Peyer's patch (tissue), 4 donors: ENCODE measurements at places on chromosomes 5 and 9. TPM values are rescaled to one million over a fixed set of nuclear protein-coding genes. Genes with fewer than 3 reads are reported as not detected.
A peak's percentile ranks its signal among the peaks of the same experiment; 100 is the strongest.

The IQGAP2 gene
- 86.5 TPM for total RNA-seq

GRCh38 chr9:137113385-137114159 is 961 bp downstream of the DPP7 start:
- no peak overlapping the region for H3K27ac ChIP-seq
- DNase-seq, result peak; percentile 47
- peaks cover 40% of the 10 kb centered on the region for H3K36me3 ChIP-seq
- H3K4me3 ChIP-seq, result peak overlapping the region; percentile 76
- H3K27me3 ChIP-seq, result no peaks in the 10 kb centered on the region

DNA sequence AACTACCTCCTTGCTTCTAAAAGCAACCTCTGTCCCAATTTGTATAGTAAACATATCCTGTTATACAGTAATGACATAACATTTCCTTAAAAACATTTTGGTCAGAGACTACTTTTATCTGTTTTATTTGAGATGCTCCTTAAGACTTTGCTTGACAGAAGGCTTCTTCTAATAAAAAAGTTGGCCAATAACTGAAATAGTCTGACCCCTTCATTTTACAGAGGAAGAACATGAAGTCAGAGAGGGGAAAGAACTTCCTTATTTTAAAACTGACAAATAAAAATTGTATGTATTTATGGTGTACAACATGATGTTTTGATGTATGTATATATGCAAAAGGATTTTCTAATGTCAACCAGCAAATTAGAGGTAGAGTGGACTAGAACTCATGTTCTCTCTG is 35.8 kb upstream of the SPARC start:
- H3K27me3 ChIP-seq, result no peaks in the 10 kb centered on the region
- DNase-seq, result no peak
- no peaks in the 10 kb centered on the region for H3K36me3 ChIP-seq
- no peak overlapping the region for H3K4me3 ChIP-seq
- H3K4me1 ChIP-seq, result no peaks in the 10 kb centered on the region
- no peak overlapping the region for H3K27ac ChIP-seq

The OR1Q1 gene
- not detected for total RNA-seq

DNA sequence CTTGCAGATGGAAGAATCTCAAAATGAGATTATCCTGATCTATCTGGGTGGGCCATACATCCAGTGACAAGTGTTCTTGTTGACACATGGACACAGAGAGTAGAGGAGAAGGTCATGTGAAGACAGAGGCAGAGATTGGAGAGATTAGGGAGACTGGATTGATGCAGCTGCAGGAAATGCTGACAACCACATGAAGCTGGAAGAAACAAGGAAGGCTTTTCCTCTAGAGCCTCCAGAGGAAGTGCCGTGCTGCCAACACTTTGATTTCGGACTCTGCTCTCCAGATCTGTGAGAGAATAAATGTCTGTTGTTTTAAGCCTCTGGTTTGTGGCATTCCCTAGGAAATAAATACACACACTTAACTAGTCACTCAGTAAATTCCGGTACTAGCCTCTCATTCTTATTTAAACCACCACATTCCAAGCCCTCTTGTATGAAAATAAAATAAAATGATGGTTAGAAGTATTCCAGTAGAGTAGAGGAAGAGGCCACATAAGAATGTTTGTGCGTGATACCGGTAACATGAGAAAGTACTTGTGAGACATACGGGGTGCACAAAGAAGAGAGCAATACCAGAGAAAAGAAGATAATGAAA is 110.9 kb upstream of the DMAC1 start:
- H3K4me3 ChIP-seq, result no peak overlapping the region
- DNase-seq, result no peak
- H3K4me1 ChIP-seq, result no peaks in the 10 kb centered on the region
- H3K27ac ChIP-seq, result no peak overlapping the region
- no peaks in the 10 kb centered on the region for H3K36me3 ChIP-seq
